Effector memory CD4-positive, alpha-beta T cell (primary cell): ENCODE measurements at places on chromosomes 16 and 17.

- peaks cover 4% of the 10 kb centered on the region for H3K4me1 ChIP-seq
- no peaks in the 10 kb centered on the region for H3K36me3 ChIP-seq
- no peak for DNase-seq
- H3K27me3 ChIP-seq, result no peaks in the 10 kb centered on the region
Measured at GRCh38 chr17:29215717-29216116, 30.9 kb upstream of the CRYBA1 start.

- H3K4me1 ChIP-seq, result peaks cover 14% of the 10 kb centered on the region
- no peaks in the 10 kb centered on the region for H3K36me3 ChIP-seq
- H3K27me3 ChIP-seq, result no peaks in the 10 kb centered on the region
Measured at GRCh38 chr17:60527701-60528100, 1.7 kb upstream of the APPBP2 start.

- no peak overlapping the region for H3K27ac ChIP-seq
- DNase-seq, result no peak
- H3K27me3 ChIP-seq, result no peaks in the 10 kb centered on the region
- H3K4me3 ChIP-seq, result no peak overlapping the region
- H3K4me1 ChIP-seq, result no peaks in the 10 kb centered on the region
Measured at GRCh38 chr17:73262676-73263642, 1.3 kb upstream of the CPSF4L start.

GRCh38 chr16:17333229-17333628, 137.5 kb downstream of the XYLT1 start:
- H3K4me3 ChIP-seq, result no peak overlapping the region
- no peaks in the 10 kb centered on the region for H3K36me3 ChIP-seq
- H3K27me3 ChIP-seq, result no peaks in the 10 kb centered on the region
- H3K27ac ChIP-seq, result no peak overlapping the region
- H3K4me1 ChIP-seq, result no peaks in the 10 kb centered on the region
- DNase-seq, result no peak

DNA sequence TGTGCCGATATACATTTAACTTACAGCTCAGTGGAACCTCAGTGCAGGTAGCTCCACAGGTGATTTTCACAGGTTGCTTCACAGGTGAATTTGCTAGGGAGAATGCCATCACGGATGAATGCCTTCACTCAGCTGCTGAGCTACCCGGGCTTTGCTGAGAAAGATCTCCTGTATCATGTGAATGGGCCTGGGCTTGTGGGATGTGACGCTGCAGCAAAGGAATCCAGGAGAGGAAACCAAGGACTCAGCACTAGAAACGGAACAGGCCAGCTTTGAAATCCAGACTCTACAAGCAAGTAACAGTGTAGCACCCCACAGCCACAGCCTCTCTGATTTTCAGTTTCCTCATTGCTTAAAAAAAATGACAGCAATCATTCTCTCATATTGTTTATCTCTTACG, 271.4 kb upstream of the MAF start:
- DNase-seq, result no peak
- H3K27me3 ChIP-seq, result no peaks in the 10 kb centered on the region
- no peak overlapping the region for H3K27ac ChIP-seq

DNA sequence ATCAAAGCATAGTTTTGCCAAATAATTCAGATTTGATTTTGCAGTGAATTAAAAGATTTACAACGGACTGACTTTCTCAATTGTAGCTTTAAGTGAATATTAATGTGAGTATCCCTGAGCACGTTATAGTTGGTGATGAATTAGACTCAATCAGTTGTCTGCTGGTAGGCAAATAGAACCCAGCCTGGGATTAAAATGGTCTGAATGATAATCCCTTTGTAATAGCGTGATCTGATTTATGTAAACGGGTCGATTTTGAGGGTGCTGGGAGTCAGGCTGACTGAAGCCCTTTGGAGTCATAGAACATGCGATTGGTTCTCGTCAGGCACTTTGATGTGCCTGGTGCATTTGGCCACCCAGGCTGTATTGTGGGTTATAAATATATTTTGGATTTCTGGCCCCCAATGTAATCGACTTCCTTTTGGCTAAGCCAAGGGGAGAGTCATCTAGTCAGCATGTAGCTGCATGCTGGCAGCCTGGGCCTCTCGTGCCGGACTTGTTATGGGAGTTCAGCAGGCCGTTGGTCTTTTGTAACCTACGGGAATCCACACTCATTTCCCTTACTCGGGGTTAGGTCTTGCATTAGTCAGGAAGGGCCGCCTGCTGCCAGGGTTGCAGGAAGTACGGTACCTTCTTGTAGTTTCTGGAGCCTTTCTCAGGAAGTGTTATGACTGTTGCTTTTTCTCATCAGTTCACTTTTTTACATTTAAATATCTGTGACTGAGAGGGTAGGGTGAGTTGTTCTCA, 5.4 kb downstream of the PGS1 start:
- peaks cover 71% of the 10 kb centered on the region for H3K4me1 ChIP-seq
- H3K27ac ChIP-seq, result peak overlapping the region; percentile 60
- no peaks in the 10 kb centered on the region for H3K36me3 ChIP-seq
- H3K27me3 ChIP-seq, result no peaks in the 10 kb centered on the region
- H3K4me3 ChIP-seq, result no peak overlapping the region

- H3K27me3 ChIP-seq, result no peaks in the 10 kb centered on the region
- H3K36me3 ChIP-seq, result no peaks in the 10 kb centered on the region
- H3K27ac ChIP-seq, result peak overlapping the region; percentile 59
- H3K4me1 ChIP-seq, result peaks cover 65% of the 10 kb centered on the region
- DNase-seq, result no peak
Measured at GRCh38 chr16:8959921-8960787, 3.6 kb downstream of the USP7 start.

GRCh38 chr16:27819881-27820610, 243.5 kb downstream of the GSG1L start:
- DNase-seq, result no peak
- no peaks in the 10 kb centered on the region for H3K27me3 ChIP-seq
- H3K4me1 ChIP-seq, result no peaks in the 10 kb centered on the region
- no peak overlapping the region for H3K27ac ChIP-seq
- H3K36me3 ChIP-seq, result no peaks in the 10 kb centered on the region

DNA sequence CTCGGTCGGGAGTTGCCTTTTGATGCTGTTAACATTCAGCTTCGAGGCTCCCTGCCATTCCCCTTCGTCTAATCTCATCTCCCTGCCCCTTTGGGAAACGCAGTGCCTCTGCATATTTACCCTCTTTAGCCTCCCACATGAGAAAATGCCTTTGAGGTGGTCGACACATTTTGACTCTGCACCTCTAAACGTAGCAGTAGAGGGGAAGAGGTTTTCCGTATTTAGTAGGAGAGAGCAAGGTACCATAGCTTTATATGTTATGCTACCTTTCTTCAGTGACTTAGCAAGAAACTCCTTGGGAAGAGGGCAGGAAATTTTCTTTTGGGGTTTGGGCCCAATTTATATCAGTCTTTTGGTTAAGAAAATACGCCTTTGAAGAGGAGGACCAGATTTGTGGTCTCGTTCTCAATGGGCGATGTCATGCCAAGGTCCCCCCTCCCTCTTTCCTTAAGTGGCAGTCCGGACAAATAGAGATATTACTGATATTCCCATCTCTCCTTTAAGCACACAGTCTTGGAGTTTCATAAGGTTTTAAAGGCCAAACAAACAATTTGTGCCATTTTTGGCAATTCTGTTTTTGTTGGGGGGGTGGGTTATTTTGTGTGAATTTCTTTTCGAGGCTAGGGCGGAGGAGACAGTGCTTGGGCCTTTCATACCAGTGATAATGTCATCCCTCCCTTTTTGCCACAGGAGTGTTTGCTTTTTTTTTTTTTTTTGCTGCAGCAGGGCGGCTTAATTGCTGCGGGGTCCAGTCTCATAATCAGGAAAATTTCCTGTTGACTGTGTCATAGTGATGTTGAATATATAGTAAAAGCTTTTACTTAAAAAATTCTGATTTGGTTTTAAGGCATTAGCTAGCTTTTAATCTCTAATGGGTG, 1.5 kb downstream of the PAFAH1B1 start:
- no peaks in the 10 kb centered on the region for H3K36me3 ChIP-seq
- DNase-seq, result no peak
- peaks cover 18% of the 10 kb centered on the region for H3K4me1 ChIP-seq
- peak overlapping the region; percentile 99 for H3K4me3 ChIP-seq
- H3K27ac ChIP-seq, result peak overlapping the region; percentile 97

DNA sequence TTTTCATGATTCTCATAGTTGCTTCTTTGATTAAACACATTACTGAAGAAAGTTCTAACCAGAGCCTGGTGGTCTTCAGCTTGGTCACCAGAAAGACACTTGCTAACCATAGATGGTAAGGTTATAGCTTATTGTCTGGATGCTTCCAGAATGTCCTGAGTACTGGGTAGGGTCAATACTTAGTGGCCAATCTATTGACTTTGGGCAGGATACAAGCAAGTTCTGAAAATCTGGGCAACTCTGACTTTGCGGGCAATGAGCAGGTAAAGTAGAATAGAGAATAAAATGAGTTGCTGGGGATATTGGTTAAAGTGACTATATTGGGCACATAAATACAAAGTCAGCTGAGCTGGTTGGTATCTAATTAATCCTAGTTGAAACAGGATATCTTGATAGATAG, 63.0 kb downstream of the ABCA8 start:
- H3K4me1 ChIP-seq, result no peaks in the 10 kb centered on the region
- no peak overlapping the region for H3K4me3 ChIP-seq
- H3K27me3 ChIP-seq, result no peaks in the 10 kb centered on the region
- DNase-seq, result no peak
- H3K27ac ChIP-seq, result no peak overlapping the region

DNA sequence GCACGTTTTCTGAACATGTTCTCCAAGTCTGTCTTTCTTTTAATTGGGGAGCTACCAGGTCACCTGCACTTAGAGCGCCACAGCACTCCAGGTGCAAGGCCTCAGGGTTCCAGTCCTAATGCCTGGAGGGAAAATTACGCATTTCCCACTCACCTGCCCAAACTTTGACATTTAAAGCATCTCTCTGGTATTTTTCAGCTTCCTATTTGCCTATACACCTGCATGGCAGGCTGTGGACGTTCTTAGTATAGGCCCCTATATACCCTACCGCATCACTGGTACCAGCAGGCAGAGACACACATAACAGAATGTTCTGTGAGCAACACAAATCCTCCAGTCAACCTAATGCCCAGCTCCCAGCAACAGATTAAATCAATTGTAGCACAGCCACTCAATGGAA, 213.3 kb downstream of the MRTFB start:
- no peak for DNase-seq
- H3K36me3 ChIP-seq, result no peaks in the 10 kb centered on the region
- H3K27me3 ChIP-seq, result no peaks in the 10 kb centered on the region

DNA sequence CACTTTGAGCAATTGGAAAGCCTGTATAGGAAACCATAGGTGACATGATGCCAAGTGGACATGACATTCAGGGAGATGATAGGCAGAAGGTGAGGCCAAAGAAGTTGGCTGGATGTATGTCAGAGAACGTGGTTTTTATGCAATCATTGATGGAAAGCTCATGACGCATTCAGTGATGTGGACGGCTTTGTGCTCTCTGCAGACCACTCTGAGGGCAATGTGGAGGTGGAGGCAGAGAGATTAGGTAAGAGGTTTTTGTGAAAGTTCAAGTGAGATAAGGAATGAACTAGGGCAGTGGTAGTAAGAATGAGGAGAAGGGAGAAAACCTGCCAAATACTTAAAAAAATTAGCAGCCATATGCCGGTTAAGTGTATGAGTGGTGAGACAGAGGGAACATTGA, 99.0 kb downstream of the PRKCA start:
- DNase-seq, result no peak
- no peaks in the 10 kb centered on the region for H3K36me3 ChIP-seq
- no peak overlapping the region for H3K4me3 ChIP-seq
- H3K27ac ChIP-seq, result peak overlapping the region; percentile 15

- no peak for DNase-seq
- H3K36me3 ChIP-seq, result no peaks in the 10 kb centered on the region
- H3K4me1 ChIP-seq, result no peaks in the 10 kb centered on the region
- no peak overlapping the region for H3K27ac ChIP-seq
Measured at GRCh38 chr17:34110315-34110714, 144.8 kb upstream of the CCL2 start.

- no peak for DNase-seq
- H3K36me3 ChIP-seq, result no peaks in the 10 kb centered on the region
Measured at GRCh38 chr16:4085405-4085970, 30.8 kb downstream of the ADCY9 start.

DNA sequence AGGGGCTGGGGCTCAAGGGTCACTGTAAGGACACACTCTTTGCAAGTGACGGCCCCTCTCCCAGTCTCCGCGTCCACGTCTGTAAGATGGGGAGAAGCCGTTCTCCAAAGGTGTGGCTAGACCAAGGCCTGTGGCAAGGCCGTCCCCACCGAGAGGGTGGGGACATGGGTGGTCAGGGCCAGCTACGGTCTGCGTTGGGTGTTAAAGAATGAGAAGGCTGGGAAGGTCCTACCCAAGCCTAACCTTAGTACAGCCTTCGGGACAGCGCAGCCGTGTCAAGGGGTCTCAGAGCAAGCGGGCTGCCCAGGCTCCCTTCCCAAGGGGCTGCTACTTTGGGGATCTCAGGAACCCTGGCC, 1.9 kb downstream of the C1QTNF8 start:
- no peak for DNase-seq
- no peak overlapping the region for H3K27ac ChIP-seq
- no peaks in the 10 kb centered on the region for H3K27me3 ChIP-seq
- no peaks in the 10 kb centered on the region for H3K4me1 ChIP-seq
- H3K4me3 ChIP-seq, result no peak overlapping the region

DNA sequence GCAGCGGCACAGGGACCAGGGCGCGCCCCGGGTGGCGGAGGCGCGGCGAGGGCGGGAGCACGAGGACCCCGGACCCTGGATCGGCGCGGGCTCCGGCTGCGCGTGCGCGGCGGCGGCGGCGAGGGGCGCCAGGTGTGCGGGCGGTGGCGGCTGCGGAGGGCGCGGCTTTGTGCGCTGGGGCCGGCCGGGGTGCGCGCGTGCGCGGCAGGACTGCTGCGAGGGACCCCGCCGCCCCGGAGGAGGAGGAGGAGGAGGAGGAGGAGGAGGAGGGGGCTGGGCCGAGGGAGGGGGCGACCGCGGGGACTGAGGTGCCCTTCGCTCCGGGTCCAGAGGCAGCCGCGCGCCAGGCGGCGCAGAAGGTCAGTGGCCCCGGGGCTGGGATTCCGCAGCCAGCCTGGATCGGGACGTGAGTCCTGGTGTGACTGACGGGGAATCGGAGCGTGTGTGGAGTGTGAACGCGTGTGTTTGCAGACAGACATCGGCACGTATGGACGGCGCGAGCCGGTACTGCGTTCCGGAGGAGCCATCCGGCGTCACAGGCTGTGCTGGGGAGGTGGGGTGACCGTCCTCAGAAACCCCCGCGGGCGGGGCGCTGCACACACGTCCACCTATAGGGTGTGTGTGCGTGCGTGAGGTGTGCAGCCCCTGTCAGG, 19.5 kb upstream of the RAP1GAP2 start:
- no peak overlapping the region for H3K27ac ChIP-seq
- H3K27me3 ChIP-seq, result peaks cover 10% of the 10 kb centered on the region
- H3K4me1 ChIP-seq, result peaks cover 8% of the 10 kb centered on the region
- peak overlapping the region; percentile 45 for H3K4me3 ChIP-seq
- no peak for DNase-seq
- no peaks in the 10 kb centered on the region for H3K36me3 ChIP-seq

- H3K4me3 ChIP-seq, result no peak overlapping the region
- no peaks in the 10 kb centered on the region for H3K4me1 ChIP-seq
- H3K27me3 ChIP-seq, result no peaks in the 10 kb centered on the region
- H3K36me3 ChIP-seq, result no peaks in the 10 kb centered on the region
Measured at GRCh38 chr16:51952500-51952899, 594.4 kb downstream of the TOX3 start.
